ENCODE measurements at places on chromosomes 5 and 9.

DNA sequence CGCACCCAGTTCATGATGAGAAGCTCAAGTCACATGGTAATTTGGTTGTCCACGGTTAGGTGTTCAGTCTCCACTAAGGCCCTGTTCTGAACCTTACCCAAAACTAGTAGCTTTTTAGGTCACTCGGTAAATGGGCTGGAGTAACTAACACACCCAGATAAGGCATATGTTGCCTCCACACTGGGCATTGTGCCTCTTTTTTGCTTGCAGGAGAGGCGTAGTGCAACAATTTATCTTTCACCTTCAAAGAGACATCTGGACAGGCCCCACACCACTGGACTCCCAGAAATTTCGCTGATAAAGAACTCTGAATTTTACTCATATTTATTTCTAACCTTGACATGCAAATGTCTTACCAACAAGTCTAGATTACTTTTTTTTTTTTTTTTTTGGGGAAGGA is 16.8 kb upstream of the PTGES start:
- DNase-seq = no peak

- DNase-seq = no peak
Measured at GRCh38 chr9:34601937-34602573, 9.8 kb downstream of the RPP25L start.

GRCh38 chr5:111159845-111160244 is 64.3 kb upstream of the CAMK4 start:
- DNase-seq = no peak

DNA sequence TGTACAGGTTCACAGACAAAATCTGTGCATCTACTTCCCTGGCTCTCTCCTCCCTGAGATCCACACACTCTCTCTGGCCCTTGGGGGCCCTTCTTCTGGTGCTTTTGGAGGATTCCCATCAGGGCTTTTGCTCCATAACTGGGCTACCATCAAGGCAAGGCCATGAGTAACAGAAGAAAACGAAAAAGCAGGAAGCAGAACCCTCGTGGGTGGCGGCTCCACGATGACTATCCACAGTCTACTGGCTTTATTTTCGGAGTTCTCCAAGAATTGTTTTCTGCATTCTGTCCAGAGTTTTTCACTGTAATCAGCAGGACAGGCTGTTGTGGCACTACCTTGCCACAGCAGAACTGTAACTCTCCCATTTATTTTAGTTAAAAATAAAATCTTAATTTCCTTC is 19.9 kb downstream of the PNPLA7 start:
- DNase-seq = no peak

DNA sequence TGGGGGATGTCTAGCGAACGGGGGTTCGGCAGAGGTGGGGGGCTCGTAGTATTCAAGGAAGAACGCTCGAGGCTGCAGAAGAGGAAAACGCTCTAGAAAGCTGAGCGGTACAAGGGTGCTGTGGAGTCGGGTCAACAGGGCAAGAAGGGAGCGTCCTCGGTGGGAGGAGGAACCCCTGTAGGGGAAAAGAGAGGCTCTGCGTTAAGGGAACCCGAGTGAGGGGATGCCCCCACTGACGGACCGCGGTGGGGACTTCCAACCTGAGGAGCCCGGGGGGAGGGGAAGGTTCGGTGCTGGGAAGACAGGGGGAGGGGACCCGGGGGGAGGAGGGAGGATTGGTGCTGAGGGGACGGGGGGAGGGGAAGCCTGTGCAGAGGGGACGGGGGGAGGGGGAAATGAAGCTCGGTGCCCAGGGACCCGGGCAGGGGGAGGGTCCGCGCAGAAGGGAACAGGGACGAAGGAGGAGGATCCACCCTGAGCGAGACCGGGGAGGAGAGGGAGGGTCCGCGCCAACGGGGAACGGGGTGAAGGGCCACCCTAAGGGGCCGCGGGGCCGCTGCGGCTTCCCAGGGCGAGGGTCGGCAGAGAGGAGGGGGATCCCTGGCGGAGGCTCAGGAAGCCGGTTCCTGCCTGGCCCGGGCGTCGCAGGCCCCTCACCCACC is 621 bp downstream of the NR6A1 start:
- DNase-seq = no peak

DNA sequence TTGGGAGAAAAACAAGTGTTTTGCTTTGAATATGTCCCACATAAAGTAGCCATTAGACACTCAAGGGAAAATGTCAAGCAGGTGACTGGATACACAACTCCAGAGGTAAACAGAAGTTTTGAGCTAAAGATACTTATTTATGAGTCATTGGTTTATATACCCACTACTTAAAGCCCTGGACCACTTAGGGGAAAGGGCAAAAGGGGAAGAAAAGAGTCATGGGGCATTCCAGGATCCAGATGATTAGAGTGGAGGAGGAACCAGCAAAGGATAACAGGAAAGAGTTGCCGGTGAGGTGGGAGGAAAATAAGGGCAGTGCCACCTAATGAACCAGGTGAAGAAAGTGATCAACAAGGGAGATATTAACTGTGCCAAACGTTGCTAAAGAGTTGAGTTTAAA is 254.2 kb upstream of the NR4A3 start:
- no peak for DNase-seq
